Activated CD4-positive, alpha-beta T cell treated with anti-CD3 and anti-CD28 coated beads, Interleukin-2, amount 10 ng/mL, durations not matched to agents 7 days and 5 days (primary cell): ENCODE measurements at places on chromosomes 5 and 9. TPM values are rescaled to one million over a fixed set of nuclear protein-coding genes. Genes with fewer than 3 reads are reported as not detected.

DNA sequence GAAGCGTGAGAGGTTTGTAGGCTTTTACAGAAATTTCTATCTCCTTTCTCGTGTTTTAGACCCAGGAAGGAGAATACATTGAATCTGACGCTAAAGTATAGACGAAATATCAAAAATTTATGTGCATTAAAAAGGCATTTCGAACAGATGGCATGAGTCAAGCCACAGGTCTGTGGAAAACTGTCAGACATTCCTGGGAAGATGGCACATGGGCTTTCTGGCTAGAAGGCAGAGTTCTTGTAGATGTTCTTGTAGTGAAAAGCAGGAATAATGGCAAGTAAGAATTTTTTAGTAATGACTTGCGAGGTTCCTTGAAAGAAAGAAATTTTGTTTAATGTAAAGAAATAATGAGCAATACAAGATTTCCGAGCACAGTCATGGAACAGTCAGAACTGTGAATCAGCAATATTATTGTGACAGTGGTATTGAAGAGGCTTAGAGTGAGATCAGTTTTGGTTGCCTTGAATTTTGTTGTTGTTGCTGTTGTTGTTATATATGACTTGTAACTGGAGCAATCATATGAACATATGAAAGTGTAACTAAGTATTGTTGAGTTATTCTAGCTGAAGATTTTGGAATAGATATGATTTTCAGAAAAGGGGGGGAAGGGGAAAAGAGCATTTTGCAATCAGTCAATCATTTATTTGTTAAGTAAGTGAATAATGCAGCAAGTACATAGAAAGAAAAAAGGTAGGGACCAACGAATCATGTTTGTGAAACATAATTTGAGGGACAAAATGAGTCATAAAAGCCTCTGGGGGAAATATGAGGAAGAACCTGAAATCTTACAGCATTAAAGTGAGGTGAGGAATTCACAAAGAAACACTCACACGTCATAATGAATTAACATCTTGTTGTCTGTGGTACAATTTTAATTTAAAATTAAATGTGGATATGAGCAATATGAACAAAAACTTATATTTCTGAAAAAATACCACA, 339.0 kb upstream of the CTNND2 start:
- no peak for DNase-seq

- no peak for DNase-seq
Observed at GRCh38 chr5:113059232-113060040, 82.8 kb downstream of the DCP2 start.

GRCh38 chr5:35319333-35320002, 89.2 kb upstream of the PRLR start:
- no peak for DNase-seq

DNA sequence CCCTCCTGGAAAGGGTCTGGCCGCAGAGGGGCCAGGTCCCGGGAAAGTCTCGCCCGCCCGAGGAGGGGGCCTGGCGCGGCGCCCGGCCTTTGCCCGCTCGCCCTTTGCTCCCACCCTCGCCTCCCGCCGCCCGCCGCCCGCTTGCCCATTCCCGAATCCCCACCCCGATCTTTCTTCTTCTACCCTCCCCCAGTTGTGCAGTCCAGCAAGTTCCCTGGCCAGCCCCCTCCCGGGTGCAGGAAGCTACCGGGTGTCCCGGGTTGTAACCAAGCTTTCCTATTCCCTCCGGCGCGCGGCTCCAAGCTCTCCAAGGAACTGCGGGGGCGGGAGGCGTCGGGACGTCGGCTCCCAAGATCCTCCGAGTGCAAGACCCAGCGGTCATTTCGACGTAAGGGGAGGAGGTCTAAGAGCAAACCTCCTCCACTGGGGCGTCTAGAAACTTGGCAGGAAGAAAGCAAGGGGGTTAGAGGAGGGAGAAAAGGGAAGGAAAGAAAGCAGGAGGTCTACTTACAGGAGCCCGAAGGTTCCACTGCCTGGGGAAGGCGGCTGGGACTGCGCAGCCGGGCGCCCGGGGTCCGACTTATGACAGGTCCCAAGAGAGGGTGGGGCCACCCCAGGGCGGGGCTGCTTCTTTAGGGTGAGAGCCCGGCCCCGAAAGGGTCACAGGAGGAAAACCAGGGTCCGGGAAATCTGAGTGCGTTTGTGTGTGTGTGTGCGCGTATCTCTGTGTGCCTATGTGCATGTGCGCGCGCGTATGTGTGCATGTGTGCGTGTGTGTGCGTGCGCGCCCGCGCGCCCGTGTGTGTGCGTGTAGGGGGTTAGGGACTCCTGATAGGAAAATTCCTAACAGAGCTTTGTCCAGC, at the start of gene PTGR1:
TSS of gene PTGR1 (minus strand) at position 556 of the 863 bp plus-strand sequence. CDS start 2,225 bp downstream, outside the sequence.
- DNase-seq = peak; percentile 18

DNA sequence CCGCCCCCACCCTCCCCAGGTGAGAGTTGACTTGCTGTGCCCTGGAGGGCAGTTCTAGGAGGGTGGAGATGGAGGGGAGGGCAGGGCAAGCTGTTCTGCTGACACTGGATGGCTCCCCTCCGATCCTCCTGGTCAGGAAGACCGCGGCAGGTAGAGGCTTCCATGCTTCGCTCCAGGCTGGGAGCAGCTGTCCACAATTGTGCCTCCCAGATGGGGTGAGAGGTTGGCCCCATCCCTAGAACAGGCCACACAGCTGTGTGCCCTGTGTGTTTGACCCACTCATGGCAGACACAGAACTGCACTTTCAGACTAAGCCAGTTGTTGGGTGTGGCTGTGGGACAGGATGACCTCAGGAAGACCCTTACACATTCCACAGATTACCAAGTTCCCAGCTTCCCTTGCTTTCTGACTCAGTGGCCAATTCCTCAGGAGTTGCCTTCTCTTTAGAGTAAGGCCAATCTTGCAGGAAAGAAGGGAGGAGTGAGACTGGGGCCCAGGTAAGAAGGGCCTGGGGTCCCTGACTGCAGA, 72.1 kb upstream of the HSPA9 start:
- DNase-seq = no peak

- no peak for DNase-seq
Observed at GRCh38 chr5:73186976-73187375, 14.0 kb downstream of the TMEM174 start.

- DNase-seq = no peak
Observed at GRCh38 chr9:89661956-89662717, 57.3 kb downstream of the GADD45G start.

Gene QRFP
- not detected for total RNA-seq

Gene ADAMTS12
- total RNA-seq = not detected
